Hematopoietic multipotent progenitor cell treated with erythropoietin and hydrocortisone succinate and interleukin-3 and kit ligand, for 4 days (in vitro differentiated cells): ENCODE measurements at places on chromosomes 16 and 17.

GRCh38 chr17:8062807-8063483 lies 24.1 kb downstream of the ALOX15B start:
- DNase-seq = peak; percentile 70

- peak; percentile 87 for DNase-seq
These were observed 12.3 kb downstream of the RFFL start for GRCh38 chr17:35051183-35051578.

- DNase-seq = peak; percentile 99
These were observed 580 bp upstream of the KANSL1 start for GRCh38 chr17:46193626-46194392.

DNA sequence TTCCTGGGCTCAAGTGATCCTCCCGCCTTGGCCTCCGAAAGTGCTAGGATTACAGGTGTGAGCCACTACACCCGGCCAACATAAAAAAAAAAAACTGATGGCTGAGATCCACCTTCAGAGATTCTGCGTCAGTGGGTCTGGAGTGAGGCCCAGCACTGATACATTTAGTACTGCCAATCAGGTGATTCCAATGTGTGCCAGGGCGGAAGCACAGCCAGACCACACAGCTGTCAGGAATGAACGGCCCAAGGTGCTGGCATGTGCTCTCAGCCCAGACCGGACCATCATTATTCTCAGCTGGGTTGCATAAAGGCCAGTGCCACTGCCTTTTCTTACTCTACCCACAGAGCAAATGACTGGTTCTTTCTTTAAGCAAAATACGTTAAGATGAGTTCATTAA lies 1.2 kb upstream of the BCO1 start:
- no peak for DNase-seq

GRCh38 chr17:3526491-3526890 lies 31.1 kb downstream of the TRPV3 start:
- DNase-seq = no peak

DNA sequence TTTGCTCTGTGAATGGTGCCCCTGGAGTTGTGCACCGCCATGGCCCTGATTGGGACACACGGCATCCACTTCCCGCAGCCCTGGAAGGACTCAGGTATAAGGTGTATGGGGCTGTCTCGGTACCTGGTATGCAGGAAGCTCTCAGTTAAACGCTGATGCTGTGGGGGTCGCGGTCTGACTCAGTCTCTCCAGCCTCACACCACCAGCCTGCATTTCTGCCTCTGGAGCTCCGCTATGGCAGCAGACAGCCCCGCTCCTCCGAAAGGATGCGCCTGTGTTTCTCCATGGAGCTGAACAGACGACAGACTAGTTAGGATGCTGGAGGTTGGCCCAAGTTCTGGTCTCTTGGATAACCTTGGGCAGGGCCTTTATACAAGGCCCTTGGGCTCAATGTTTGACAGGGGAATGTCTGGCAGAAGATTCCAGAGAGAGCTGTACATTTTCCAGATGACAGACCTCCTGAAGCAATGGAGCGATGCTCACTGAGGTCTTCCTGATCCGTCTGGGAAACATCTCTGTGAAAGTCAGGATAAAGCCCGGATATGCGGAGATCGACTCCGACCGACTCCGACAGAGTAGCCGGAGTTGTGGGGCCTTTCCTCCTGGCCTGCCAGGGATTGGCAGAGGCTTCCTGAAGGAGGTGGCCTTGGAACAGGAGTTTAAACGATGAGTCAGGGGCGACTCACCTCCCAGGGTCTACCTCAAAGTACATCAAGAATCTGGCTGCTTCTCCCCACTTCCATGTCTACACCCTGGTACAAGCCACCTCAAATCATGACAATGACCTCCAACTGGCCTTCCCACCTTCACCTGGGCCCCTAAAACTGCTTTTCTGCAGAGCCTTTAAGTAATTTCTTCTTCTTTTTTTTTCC lies 21.9 kb upstream of the BCAR1 start:
- DNase-seq = no peak

DNA sequence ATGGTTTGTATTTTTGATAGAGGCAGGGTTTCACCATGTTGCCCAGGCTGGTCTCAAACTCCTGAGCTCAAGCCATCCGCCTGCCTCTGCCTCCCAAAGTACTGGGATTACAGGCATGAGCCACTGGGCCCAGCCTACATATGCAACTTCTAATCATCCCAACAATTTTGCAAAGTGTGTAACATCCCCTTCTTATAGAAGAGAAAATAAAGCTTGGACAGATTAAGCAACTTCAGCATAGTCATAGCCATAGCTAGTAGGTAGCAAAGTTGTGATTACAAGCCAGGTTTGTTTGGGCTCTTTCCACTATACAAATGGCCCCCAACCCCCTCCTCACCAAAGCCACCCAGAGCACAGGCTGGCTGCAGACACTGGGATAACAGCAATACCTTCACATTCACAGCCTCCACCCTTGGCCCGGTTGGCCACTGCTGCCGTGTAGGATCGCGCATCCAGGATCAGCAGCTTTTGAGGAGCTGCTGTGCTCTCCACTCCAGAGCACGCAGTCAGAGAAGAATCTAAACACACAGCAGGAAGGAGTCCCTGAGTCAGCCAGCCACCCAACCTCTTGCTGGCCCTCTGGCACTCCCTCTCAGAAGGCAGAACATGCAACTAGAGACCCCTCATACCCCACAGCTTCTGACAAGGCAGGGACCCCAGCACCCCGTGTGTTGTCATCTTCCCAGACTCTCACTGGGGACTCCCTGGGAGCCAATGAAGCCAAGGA lies 7.9 kb downstream of the MTMR4 start:
- DNase-seq = no peak

- peak; percentile 58 for DNase-seq
These were observed 45.0 kb downstream of the SRCIN1 start for GRCh38 chr17:38560503-38561318.

GRCh38 chr17:39151943-39152818 lies 744 bp upstream of the PLXDC1 start:
- no peak for DNase-seq

DNA sequence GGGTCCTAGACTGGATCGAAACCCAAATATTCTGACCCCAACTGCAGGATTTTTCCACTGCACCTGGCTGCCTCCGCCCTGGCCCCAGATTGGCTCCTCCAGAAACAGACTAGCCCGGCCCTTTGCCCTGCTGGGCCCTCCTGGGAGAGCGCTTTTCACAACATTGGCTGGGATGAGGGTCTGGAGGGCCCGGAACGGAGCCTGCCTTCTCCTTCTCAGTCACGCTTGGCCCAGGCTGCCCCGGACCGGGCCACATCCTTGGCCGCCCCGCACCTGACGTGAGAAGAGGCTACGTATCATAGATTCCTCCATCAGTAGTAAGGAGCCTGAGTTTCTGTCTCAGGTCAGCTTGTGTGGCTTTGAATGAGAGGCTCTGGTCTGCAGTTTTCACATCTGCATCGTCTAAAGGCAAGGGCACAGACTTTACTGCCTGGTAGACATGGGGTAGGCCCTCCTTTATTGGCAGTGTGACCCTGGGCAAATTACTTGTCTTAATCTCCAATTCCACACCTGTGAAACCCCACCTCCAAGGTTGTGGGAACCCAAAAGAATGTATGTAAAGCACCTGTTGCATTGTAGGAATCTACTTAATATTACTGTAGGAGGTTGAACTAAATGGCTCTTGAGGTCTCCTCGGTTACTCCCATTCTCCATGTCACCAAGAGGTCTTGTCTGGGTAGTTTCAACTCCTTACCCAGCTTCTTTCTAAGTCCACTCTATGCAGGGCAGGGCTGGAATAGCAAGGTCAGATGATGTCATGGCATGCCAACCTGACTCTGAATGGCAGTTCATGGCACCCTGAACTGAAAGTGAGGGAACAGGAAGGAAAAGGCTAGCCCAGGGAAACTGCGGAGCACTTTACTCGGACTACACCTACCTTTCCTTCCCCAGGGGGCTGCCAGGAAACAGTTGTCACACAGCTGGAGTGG lies 661 bp downstream of the LRRC3C start:
- DNase-seq = peak; percentile 35

DNA sequence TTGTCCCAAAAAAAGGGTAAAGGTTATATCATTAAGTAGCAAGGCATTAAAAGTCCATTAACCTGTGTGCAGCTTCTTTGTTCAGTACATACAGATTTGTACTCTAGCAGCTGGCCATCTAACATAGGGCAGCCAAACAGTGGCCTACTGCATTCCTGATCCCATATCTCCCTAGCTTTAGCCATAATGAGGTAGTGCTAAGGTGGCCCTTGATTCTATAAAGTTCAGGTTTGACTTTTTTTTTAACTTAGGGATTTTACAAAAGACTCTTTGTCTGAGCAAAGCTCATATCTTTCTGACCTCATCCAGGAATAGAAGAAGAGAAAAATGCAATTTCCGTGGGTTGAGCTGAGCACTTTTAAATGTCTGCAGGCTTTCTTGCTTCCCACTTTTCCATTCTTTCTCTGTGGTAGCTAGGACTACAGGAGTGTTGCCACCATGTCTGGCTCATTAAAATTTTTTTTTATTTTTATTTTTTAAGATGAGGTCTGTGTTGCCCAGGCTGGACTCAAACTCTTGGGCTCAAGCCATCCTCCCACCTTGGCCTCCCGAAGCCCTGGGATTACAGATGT lies 19.5 kb upstream of the CDC6 start:
- DNase-seq = no peak

DNA sequence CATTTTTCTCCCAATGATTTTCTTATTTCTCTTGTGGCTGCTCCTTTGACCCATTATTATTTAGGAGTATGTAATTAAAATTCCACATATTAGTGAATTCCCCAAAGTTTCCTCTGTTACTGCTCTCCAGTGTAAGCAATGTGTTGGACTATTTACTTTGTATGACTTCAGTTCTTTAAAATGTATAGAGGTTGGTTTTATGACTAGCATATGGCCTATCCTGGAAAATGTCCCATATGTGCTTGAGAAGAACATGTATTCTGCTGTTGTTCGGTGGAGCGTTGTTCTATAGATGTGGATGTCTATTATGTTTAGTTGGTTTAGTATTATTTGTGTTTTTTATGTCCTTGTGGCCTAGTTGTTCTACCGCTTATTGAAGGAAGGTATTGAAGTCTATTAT lies 6.0 kb upstream of the NT5M start:
- no peak for DNase-seq
